ENCODE measurements at places on chromosomes 2 and 18.

DNA sequence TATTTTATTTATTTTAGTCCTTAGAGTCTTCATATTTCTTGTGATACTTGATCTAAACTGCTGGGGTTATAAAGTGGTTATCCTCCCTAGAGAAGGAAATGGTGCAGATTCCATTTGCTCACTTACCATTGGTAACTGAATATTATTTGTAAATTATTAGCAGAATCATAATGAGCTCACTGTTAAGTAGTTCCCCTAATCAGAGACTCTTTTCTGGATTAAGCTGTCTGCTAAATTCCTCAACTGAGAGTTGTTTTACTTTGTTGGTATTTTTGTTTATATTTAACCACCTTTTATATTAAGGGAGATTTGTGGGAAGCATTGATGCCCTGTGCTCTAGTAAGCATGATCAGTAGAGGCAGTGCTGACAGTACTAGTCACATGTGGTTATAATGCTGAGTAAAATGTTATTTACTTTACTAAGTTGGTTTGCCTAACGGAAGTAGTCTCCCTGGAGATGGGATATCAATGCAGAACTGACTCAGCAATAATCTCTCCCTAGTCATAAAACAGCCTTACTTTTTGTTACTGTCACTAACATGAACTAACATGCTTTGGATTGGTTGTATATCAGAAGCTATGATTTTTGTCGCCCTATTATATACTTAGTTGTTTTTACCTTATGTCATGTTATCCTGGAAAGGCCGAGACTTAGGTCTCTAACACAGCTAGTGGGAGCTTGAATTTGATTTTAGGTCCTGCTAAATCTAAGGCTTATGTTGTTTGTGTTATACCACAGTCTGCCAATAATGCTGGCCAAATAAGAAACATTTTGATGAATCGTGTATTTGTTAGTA, 166.7 kb downstream of the MCFD2 start:
- no peak for DNase-seq

DNA sequence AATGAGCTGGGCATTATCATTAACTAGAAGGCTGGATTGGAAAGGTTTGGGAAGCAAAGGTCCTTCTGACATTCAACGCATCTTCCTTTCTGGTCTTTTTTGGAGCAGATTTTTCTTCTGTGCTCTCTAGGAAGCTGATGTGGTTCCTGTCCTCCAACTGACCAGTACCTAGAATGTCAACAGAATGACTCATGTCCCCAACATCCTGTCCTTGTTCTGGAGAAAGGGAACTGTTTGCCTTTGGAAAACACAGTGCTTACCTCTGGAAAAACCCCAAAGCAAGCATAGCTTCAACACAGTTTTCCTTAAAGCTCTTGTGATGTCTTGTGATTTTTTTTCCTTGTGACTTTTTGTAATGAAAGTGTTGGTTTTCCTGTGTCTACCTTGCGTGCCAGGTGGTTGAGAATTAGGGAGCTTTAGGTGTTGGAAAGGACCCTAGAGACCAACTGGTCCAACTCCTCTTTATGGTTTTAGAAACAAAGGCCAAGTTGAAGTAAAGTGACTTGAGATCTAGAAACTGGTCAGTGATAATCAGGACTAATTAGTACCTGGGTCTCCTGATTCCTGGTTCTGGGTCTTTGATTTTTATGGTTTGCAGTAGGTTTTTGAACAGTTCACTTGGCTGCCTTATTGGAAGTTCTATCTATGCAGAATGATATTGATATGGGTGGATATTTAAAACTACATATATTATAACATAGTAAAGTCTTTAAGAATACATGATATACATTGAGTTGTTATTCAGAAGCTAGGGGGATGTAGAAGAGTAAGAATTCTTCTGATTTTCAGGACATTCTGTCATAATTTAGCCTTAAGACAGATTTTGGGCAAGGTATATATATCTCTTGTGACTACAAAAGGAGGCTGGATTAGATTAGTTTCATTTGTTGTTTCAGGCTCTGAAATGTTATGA, 70.5 kb downstream of the FMNL2 start:
- DNase-seq = no peak

DNA sequence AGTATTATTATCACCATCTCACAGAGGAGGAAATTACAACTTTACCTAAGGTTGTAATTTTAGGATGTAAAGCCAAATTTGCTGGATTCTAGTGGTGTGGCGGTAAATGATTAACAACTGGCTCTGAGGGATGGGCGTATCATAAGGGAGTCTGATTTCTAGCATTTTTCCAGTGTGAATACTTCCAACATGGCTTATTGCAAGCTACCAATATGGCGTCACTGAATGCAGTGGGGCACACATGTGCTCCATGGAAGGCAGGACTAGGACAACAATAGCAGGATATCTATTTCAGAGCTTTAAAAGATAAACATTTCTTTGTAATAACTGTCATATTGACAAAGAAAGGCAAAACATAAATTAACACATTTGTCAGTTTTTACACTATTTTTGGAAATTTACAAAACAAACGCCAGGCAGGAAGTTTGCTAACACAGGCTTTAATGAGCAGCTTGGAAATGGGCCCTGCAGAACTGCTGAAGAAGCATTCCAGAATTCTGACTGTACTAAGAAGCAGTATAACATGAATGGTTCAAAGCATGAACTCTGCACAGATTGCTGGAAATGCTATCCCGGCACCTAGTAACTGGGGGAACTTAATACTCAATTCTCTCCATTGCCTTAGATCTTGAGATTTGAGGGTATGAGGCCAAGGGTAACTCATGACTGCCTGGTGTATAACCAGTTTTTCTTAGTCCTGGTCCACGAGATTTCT, 439.3 kb upstream of the MAP2 start:
- no peak for DNase-seq

GRCh38 chr2:197179744-197180498, 130.7 kb downstream of the ANKRD44 start:
- no peak for DNase-seq

DNA sequence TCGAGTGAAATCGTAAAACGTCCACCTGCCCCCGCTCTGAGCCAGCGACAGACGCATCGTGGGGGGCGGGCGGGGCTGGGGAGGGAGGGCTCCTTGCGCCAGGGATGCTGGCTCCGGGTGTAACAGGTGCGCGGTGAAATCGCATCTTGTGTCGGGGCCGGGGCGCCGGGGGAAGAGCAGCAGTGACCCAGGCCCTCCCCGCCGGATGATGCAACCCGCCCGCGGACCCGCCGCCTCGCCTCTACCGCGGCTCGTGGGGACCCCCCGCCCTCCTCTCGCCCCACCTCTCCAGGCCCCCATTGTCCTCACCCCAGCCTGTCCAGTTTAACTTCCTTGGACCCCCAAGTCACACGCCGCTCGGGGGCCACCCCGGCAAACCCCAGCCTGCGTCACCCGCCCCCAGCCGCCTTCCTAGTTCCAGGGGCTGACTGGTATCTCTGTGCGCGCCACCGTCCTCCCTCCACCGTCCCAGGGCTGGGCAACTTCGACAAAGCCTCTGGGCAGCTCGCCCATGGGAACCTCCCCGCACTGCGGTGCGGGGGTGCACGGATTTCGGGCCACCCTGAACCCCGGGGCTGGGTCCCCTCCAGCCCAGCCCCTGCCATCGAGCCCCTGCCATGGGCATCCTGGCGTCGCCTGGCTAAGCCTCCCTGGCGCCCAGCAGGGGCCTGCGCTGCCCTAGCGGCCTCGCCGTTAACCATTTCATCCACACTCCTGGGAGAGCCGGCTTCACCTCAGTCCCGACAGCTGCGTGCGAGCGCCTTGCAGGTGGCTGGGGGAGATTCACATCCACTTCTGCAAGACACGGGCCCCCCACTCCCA, 799 bp upstream of the KIF1A start:
- DNase-seq = no peak

DNA sequence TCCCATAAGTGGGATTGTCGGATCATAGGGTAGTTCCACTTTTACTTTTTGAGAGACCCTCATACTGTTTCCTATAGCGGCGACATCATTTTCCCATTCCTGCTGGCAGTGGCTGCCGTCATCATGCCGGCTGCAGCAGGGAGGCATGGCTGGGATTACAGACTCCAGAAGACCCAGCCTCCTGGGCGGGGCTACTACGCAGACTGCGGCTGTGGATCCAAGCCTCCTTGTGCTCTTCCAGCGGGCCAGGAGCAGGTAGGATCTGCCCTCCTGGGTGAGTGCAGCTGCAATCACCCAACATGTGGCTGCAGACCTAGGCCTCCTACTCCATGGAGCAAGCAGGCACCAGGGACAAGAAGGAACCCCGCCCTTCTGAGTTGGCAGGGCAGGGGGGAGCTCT, 359.2 kb downstream of the GALR1 start:
- DNase-seq = no peak

- no peak for DNase-seq
Measured at GRCh38 chr2:39379643-39380524, 57.2 kb downstream of the MAP4K3 start.

DNA sequence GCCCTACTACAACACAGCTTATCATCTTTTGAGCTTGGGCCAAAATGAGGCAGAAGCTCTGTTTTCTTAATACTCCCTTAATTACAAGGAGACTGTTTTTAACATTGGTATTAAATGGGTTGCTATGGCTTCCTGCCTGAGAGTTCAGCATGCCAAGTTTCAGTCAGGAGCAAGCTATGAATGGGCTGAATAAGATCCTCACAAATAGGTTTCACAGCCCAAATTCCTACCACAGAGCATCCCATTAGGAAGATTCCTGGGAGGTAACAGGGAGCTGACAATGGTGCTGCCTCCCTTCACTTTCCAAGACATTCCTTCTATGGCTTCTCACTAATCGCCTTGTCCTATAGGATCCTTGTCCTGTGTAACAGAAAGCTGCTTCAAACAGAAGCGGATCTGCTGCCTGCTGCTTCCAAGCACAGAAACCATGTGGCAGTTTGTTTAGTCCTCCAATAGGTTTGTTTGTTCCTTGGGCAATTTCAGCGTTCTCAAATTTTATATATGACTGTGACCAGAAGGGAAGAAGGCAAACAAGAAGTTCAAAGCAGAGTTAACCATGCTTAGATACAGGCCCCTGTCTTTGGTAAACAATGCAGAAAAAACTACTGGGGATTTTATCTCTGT, 70.9 kb downstream of the NCKAP5 start:
- DNase-seq = no peak

- DNase-seq = no peak
Measured at GRCh38 chr2:233828546-233829192, 25.7 kb downstream of the HJURP start.

DNA sequence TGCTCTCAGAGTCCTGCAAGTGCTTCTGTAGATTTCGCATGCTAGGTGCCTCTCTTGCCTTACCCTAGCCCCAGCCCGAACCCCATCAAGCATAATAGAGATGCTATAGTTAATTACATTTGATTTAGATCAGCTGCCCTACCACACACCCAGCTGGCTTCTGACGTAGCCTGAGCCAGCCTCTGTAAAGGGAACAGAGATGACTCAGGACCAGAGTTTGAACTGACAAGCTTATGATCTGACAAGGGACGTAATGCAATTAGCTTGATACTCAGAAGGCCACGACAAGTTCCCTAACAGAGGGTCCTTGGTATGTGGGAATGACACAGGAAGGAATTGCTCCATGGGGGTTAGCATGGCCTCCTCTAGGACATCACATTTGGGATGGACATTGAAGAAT, 126.6 kb downstream of the LRATD1 start:
- no peak for DNase-seq
